Heart right ventricle (tissue), 16 donors: ENCODE measurements at places on chromosomes 3 and 15. TPM values are rescaled to one million over a fixed set of nuclear protein-coding genes. Genes with fewer than 3 reads are reported as not detected.

DNA sequence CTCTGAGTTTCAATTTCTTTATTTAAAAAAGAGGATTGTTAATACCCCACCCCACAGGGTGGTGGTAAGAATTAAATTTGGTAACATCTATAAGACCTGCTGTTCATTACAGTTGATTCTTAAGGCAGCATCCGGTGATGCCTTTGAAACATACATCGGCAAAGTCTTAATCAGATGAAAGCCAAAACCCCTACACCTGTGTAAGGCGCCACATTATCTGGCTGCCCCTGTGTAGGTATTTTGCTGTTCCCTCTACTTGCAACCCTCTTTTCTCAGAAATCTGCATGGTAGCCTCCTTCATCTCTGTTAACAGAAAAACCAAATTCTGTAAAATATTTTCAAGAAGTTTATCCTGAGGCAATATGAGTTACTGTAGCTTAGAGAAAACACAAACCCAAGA lies 90.0 kb downstream of the ST6GAL1 start:
- H3K36me3 ChIP-seq: peaks cover 5% of the 10 kb centered on the region
- no peak overlapping the region for H3K27ac ChIP-seq
- H3K27me3 ChIP-seq: no peaks in the 10 kb centered on the region
- H3K4me1 ChIP-seq: peaks cover 6% of the 10 kb centered on the region
- H3K4me3 ChIP-seq: no peak overlapping the region

DNA sequence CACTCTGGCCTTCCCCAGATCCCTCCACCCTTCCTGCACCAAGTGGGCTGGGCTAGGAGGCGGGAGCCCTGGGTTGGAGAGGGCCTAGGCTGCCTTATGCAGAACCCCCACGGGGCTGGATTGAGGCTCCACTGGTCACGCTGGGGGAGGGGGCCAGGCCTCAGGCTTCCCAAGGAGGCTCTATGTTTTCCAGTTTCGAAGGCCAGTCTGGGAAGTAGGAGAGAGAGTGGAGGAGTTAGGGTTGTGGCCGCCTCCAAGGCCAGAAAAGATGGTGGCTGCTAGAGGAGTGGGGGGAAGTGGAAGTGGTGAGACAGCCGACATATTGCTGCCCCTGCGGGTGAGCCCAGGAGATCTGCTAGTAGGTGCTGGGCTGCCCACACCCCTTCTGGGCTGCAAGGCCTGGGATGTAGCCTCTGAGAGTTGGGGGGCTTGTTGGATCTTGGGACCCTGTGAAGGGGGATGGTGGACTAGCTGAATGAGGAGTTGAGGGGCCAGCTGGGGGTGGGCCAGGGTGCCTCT lies 1.2 kb downstream of the GNAI2 start:
- H3K4me3 ChIP-seq: peak overlapping the region; percentile 98
- H3K27ac ChIP-seq: peak overlapping the region; percentile 90
- no peaks in the 10 kb centered on the region for H3K27me3 ChIP-seq
- peaks cover 53% of the 10 kb centered on the region for H3K4me1 ChIP-seq
- DNase-seq: peak; percentile 50
- H3K36me3 ChIP-seq: peaks cover 29% of the 10 kb centered on the region

DNA sequence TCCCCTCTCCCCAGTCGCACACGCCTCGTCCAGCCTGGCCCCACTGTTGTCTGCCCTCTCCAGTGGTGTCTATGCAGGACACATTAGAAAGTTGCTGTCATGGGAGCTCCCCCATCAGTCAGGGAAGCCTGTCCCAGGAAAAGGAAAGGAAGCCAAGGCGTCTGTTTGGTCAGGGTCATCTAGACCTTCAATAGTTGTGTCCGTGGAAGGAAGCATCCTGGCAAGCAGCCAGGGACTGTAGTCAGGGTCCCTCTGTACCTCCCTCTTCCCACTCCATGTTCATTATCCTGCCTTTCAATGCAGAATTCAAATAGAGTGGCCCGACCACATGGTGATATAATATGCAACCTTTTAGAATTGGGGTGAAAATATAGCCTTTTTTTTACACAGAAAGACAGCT lies 60.7 kb upstream of the RAB6B start:
- no peak overlapping the region for H3K4me3 ChIP-seq
- no peaks in the 10 kb centered on the region for H3K27me3 ChIP-seq
- H3K4me1 ChIP-seq: peaks cover 26% of the 10 kb centered on the region

NSMCE3 gene
- 5.9 TPM for polyA plus RNA-seq

- H3K27ac ChIP-seq: no peak overlapping the region
- H3K36me3 ChIP-seq: no peaks in the 10 kb centered on the region
- no peaks in the 10 kb centered on the region for H3K27me3 ChIP-seq
- H3K4me1 ChIP-seq: no peaks in the 10 kb centered on the region
- no peak overlapping the region for H3K4me3 ChIP-seq
- DNase-seq: no peak
Measured at GRCh38 chr3:20280257-20280656, 94.3 kb upstream of the SGO1 start.

DNA sequence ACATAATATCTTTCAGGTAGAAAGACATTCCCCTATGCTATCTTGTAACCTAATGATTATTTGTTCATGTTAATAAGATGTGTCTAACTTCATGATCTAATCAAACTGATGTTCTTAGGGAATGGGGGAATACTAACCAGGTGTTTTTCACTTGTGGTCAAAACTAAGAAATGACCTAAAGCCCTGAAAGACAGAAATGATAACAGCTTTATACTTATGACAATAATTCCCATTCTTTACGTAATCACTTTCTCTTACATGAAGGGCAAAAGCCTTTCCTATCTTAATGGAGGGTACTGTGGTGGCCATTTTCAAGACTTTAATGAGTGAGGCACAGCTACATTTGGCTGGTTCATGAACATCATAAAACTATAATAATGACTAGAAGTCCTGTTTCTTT lies 33.9 kb upstream of the MEIS2 start:
- no peak for DNase-seq
- peaks cover 5% of the 10 kb centered on the region for H3K4me1 ChIP-seq
- H3K4me3 ChIP-seq: no peak overlapping the region
- H3K36me3 ChIP-seq: no peaks in the 10 kb centered on the region
- H3K27ac ChIP-seq: no peak overlapping the region
- no peaks in the 10 kb centered on the region for H3K27me3 ChIP-seq

DNA sequence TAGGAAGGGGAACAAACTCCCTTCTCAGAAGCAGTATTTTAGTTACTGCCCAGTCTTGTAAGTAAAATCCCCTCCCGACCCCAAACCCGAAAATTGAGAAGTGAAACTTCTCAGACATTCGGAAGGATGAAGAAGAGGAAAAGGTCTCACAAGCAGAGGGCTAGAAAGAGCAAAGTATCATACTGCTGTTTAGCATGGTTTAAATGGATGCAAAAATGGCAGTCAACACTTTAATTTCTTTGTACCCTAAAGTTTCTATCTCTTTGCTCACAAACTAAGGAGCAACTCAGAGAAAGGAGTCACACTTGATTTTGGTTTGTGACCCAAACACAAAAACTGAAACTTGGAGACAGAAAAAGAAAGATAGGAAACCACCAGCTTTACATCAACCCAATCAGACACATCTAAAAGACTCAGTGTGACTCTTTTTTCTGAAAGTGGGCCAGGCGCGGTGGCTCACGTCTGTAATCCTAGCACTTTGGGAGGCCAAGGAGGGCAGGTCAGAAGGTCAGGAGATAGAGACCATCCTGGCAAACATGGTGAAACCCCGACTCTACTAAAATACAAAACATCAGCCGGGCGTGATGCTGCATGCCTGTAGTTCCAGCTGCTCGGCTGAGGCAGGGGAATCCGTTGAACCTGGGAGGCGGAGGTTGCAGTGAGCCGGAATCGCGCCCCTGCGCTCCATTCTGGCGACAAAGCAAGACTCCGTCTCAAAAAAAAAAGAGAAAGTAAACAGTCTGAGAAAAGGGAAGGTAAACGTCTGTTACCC lies 63.2 kb upstream of the ATP11B start:
- H3K27ac ChIP-seq: no peak overlapping the region
- H3K4me3 ChIP-seq: no peak overlapping the region
- H3K27me3 ChIP-seq: peaks cover 19% of the 10 kb centered on the region
- H3K36me3 ChIP-seq: no peaks in the 10 kb centered on the region
- DNase-seq: no peak
- H3K4me1 ChIP-seq: no peaks in the 10 kb centered on the region

DNA sequence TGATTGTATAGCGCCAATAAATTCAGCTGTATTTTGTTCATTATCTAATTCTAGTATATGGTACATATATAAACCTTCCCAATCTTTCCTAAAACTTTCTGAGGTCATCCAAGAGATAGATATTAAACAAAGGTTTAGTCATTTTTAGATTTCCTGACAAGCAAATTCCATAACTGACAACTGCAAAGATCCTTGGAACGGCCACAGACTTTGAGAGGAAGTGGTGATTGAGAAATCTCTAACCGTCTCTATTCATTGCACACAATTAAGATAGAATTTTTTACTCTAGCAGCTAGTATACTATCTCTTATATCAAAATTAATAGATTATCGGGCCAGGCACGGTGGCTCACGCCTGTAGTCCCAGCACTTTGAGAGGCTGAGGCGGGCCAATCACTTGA lies 4.7 kb downstream of the CSNK1G1 start:
- no peak for DNase-seq
- H3K27ac ChIP-seq: no peak overlapping the region
- peaks cover 34% of the 10 kb centered on the region for H3K36me3 ChIP-seq
- no peaks in the 10 kb centered on the region for H3K27me3 ChIP-seq
- no peak overlapping the region for H3K4me3 ChIP-seq
- peaks cover 13% of the 10 kb centered on the region for H3K4me1 ChIP-seq

EPHB1 gene
- 0.07 TPM for polyA plus RNA-seq

DNA sequence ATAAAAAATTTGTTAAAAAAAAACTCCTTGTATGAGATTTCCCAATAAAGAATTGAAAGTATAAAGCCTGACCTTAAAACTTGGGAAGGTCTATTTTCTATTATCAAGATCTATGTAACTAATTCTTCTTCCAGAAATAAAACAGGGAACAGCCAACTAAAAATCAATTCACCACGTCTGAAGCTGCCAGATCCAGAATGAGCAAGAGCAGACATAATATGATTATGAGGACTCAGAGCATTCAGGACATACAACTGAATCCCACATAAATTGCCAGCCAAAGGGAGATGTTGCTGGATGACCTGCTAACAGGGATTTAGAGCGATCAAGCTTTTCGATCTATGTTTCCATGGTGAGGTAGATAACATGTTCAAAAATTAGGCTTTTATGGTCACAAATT lies 1151.3 kb upstream of the CADM2 start:
- H3K27me3 ChIP-seq: no peaks in the 10 kb centered on the region
- no peaks in the 10 kb centered on the region for H3K36me3 ChIP-seq
- no peaks in the 10 kb centered on the region for H3K4me1 ChIP-seq
- no peak overlapping the region for H3K27ac ChIP-seq
- no peak overlapping the region for H3K4me3 ChIP-seq
- DNase-seq: no peak

GRCh38 chr3:194937882-194938321 lies 252.2 kb downstream of the FAM43A start:
- no peak for DNase-seq
- no peaks in the 10 kb centered on the region for H3K27me3 ChIP-seq
- no peak overlapping the region for H3K4me3 ChIP-seq
- H3K36me3 ChIP-seq: no peaks in the 10 kb centered on the region

CCR3 gene
- not detected for polyA plus RNA-seq

- H3K4me1 ChIP-seq: no peaks in the 10 kb centered on the region
- DNase-seq: no peak
- H3K27me3 ChIP-seq: no peaks in the 10 kb centered on the region
- H3K27ac ChIP-seq: no peak overlapping the region
- no peak overlapping the region for H3K4me3 ChIP-seq
Measured at GRCh38 chr15:67266870-67267269, 12.3 kb downstream of the IQCH start.

DNA sequence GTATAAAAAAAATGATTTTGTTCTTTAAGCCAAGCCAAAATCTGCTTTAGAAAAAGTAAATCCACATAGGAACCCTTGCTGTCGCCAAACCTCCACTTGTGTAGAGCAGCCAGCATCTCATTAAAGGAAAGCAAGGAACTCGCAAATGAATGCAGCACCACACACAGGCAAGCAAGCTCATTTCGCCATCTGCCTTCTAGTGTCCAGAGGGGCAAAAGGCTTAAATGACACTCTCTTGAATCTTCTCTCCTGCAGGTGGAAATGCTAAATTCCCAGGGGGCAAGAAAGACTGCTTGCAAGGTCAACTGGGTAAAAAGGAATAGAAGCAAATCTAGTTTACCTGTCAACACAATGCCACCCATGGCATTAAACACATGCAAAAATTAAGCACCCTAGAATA lies 2.4 kb downstream of the MB21D2 start:
- DNase-seq: no peak
- no peaks in the 10 kb centered on the region for H3K27me3 ChIP-seq
- H3K4me1 ChIP-seq: peaks cover 35% of the 10 kb centered on the region
- H3K27ac ChIP-seq: no peak overlapping the region
- no peaks in the 10 kb centered on the region for H3K36me3 ChIP-seq
- peak overlapping the region; percentile 72 for H3K4me3 ChIP-seq

FGF7 gene
- 9.4 TPM for polyA plus RNA-seq

CLDN18 gene
- not detected for polyA plus RNA-seq

GOLGA6L7 gene
- polyA plus RNA-seq: not detected

DNA sequence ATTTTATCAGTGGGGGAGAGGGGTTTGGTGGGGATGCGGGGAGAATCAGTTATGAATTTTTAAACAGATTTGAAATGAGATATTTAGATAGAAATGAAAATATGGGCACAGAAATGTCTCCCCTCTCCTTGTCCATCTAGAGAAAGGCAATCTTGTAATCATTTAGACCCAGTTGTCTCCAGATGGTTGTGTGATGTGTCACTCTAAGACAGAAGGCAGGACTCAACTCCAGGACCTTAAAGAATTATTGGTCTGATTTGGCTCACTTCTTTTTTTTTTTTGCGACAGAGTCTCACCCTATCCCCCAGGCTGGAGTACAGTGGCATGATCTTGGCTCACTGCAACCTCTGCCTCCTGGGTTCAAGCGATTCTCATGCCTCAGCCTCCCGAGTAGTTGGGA lies 77.2 kb downstream of the EOMES start:
- H3K4me1 ChIP-seq: no peaks in the 10 kb centered on the region
- H3K36me3 ChIP-seq: no peaks in the 10 kb centered on the region
- DNase-seq: no peak
- H3K27me3 ChIP-seq: no peaks in the 10 kb centered on the region

- H3K4me1 ChIP-seq: peaks cover 1% of the 10 kb centered on the region
- no peak overlapping the region for H3K4me3 ChIP-seq
- no peaks in the 10 kb centered on the region for H3K27me3 ChIP-seq
- no peak overlapping the region for H3K27ac ChIP-seq
Measured at GRCh38 chr3:197427021-197427420, 128.6 kb upstream of the DLG1 start.

DUOXA2 gene
- not detected for polyA plus RNA-seq

- H3K36me3 ChIP-seq: no peaks in the 10 kb centered on the region
- peaks cover 9% of the 10 kb centered on the region for H3K27me3 ChIP-seq
- no peak overlapping the region for H3K4me3 ChIP-seq
- H3K27ac ChIP-seq: no peak overlapping the region
- no peak for DNase-seq
Measured at GRCh38 chr15:88299497-88299896, 43.0 kb upstream of the NTRK3 start.

- H3K36me3 ChIP-seq: no peaks in the 10 kb centered on the region
- H3K4me3 ChIP-seq: no peak overlapping the region
- no peak for DNase-seq
- peaks cover 10% of the 10 kb centered on the region for H3K4me1 ChIP-seq
- H3K27me3 ChIP-seq: no peaks in the 10 kb centered on the region
- peak overlapping the region; percentile 44 for H3K27ac ChIP-seq
Measured at GRCh38 chr15:90192961-90193786, 8.0 kb upstream of the SEMA4B start.

- no peak for DNase-seq
- H3K36me3 ChIP-seq: peaks cover 35% of the 10 kb centered on the region
- H3K4me3 ChIP-seq: peak overlapping the region; percentile 71
- H3K27ac ChIP-seq: peak overlapping the region; percentile 89
Measured at GRCh38 chr15:82750831-82751180, 41.1 kb upstream of the AP3B2 start.
